ENCODE measurements at places on chromosomes 1 and 21.

DNA sequence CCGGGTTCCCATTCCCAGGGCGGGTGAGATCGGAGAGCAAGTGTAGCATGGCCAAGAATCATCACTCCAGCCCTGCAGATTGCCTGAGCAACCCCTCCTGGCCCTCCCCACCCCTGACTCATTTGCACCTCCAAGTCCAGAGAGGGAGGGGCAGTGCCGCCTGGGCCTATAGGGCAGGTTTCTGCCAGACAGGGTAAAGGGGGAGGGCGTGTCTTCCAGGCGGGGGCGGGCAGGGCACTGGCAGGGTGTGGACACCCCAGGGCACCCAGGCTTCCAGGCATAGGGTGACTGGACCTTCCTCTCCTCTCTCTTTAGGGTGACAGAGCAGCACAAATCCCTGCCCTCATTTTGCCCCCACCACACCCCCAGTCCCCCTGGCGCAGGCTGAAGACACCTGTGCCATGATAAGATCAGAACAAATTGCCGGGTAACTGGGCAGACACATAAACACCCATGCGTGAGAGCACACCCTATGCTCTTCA, 3.2 kb upstream of the CRYBG2 start:
- DNase-seq = no peak

GRCh38 chr1:84853741-84854721, 39.0 kb downstream of the LPAR3 start:
- DNase-seq = no peak

DNA sequence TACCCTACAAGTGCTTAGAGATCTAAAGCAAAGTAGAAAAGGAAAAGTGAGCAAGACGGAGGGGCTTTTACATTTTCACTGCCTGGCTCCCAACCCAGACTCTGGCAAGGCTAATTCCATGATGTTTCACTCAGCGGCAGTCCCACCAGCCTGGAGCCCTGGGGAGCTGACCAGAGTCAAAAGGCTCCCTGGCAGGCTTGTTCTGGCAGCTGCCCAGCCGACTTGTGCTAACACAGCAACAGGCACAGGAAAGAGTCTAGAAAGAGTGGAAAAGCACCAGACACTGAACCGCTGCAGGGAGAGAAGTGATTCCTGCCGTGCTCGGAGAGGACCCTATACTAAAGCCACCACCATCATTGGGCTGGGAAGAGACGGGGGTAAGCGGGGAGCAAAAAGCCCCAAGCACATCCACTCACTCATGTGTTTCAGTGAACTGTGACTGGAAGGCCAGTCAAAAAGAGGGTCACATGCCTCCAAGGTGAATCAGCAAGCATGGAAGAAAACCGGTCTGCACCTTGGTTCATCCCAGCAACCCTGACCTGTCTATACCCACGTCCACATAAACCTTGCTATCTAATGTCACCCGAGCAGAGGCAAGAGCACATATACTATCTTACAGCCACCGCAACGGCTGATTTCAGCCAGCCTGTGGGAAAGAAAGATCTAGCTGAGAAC, 8.0 kb downstream of the SMIM12 start:
- no peak for DNase-seq

DNA sequence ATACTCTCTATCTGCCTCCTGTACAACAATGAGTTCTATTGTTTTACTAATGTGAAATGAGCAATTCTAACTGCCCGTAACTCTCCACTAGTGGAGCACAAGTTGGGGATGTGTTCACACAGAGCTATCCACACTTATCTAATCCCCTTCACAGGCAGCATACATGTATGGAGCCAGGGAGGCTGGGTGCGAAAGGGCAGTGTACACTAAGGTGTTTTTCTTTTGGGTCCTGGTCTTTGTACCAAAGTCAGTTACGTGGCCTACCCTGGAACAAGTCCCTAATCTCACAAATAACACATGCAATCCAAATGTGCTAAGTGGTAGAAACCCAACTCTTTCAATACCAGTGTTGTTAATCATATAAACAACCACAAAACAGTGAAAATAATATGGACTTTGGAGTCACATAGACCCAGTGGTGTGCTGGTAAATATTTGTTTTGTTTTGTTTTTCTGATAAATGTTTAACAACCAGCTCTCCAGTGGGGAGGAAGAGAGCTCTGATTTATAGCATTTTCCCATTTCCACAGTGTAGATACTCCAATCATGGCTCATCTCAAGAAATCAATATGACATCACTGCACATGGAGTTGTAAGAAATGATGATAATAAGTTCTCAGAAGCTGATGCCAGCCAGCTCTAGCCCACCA, 319.9 kb upstream of the DUSP10 start:
- DNase-seq = no peak
